ENCODE measurements at places on chromosomes 4 and X.

DNA sequence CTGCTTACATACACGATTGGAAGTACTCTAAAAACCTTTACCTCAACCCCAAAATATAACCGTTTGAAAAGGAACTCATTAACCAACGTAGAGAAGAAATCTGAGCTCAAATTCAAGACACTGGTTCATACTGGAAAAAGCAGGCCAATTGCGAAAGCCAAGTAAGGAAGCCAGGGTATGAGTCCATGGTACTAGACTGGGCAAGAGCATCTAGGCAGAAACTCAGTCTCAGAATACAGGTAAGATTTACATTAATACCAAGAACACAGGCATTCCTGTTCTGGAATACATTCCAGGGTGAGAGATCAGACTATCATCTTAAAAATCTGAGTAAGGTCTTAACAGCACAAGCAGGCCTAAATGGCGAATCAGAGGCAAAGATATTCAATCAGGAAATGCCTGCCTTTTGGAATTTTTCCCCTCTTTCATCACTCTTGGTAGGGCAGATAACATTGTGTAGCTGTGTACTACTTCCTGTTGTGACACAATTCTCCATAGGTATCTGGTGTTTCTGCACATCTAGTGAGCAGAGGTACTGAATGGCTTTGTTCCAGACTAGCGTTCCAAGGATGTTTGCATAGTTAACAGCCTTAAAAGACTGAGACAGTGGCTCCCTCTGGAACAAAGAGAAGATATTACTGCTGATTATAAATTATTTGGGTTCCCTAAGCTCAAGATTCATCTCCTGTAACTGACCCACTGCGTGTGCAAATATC is 311.3 kb downstream of the PCDH19 start:
- DNase-seq, result no peak

GRCh38 chr4:137775701-137776100 is 243.4 kb upstream of the PCDH18 start:
- DNase-seq, result no peak

GRCh38 chr4:20480165-20480947 is 219.9 kb upstream of the PACRGL start:
- DNase-seq, result no peak

DNA sequence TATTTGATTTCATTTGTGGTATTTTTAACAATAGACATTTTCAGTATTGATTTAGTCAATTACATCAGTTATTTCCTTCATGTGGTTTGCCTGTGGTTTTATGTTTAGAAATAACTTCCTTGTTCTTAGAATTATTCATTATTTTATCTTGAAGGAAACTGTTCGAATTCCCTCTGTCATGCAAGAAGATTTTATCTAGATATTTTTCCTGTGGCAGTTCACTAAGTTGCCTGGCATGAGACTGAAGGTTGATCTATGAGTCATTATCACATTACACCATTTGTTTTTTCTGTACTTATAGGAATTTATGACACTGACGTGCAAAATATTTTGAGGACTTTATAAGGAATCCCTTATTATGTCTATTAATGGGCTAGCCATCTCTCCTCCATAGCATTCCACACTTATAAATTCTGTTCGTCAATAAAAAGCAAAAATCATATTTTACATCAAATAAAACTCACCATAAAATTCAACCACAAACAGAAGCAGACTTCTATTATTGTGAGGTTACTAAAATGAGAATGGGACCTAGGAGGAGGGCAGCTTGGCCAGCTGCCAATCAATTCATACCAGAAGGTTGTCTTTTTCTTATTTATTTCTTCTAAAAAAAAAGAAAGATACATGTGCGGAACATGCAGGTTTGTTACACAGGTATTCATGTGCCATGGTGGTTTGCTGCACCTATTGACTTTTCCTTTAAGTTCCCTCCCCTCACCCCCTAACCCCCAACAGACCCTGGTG is 179.0 kb downstream of the KCNIP4 start:
- DNase-seq, result no peak

GRCh38 chr4:188161167-188161566 is 21.9 kb downstream of the TRIML1 start:
- no peak for DNase-seq

DNA sequence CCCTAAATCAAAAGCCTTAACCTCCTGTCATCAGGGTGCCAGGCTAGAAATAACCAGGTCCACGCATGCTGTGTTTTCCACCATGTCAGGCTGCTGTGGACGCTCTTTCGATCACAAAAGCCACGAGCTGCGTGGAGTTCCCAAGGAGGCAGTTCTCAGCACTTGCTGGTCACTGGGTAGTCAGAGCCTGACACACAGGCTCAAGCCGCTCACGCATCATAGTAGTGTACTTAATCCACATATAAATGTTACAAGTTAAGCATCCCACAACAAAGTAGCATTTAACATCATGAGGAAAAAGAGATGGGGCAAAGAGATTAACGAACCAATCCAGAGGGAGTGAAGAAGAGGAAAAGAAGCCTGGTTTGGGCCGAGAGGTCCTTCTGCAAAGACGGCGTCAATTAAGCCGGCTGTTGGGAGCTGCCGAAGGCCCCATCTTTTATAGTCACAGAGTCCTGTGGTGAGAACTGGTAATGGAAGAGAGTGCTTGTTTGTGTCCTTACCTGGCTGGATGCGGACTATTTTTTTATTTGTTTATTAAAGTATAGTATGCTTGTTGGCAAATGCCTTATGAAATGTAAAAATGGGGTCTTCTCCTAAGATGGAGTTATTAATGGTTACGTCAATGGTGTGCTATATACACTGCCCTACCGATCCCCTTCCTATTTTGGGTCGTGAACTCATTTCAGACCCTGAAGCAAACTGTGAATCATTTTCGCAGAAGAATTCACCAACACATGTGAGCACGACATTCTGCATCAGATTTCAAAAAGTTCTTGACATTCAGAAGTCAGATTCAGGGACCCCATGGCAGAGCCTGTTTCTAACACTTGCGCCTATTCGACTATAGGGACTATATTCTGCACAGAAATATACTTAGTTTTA is 675 bp downstream of the PRIMPOL start:
- DNase-seq, result peak; percentile 87

DNA sequence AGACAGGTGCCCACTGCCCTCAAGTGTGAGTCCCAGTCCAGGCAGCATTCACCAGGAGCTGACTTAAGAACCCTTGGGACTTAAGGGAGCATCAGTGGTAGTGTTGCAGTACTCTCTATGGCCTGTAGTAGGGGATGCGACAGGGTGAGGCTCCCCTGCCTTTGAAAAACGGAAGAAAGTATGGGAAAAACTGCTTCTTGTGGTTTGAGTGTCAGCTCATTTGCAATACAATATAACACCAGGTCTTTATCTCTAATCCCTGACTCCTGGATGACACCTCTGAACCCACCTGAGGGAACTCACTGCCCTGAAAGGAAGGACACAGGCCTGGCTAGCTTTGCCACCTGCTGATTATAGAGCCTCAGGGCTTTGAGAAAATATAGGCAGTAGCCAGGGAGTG is 176.0 kb downstream of the SMARCA1 start:
- no peak for DNase-seq

- DNase-seq, result no peak
These were observed 39.3 kb upstream of the IQSEC2 start for GRCh38 chrX:53320543-53321229.

- DNase-seq, result no peak
These were observed 33.2 kb upstream of the NAP1L5 start for GRCh38 chr4:88730811-88731210.

- peak; percentile 67 for DNase-seq
These were observed 9.5 kb downstream of the AMBN start for GRCh38 chr4:70601422-70602039.

Measured in suppressor macrophage treated with lipopolysaccharide for 1 hour (primary cell).